ENCODE measurements at places on chromosomes 5 and 9.

DNA sequence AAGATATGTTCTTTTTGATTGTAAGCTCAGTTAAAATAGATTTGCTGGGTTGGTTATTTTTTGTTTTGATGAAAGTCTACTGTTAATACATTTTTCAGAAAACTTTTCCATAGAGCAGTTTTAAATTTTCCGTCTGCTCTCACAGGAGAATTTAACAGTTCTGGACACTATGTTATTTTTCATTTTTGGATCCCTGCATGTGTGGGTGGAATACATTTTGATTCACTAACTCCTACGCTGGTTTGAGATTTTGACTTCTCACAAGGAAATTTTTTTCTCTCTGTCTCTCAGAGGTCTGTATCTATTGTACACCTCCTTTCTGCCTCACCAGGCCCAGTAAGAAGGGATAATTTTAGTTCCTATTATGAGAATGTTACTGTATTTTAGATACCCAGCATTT is 502.4 kb downstream of the CDH10 start:
- no peak for DNase-seq

GRCh38 chr9:19698960-19699359 is 89.9 kb downstream of the SLC24A2 start:
- no peak for DNase-seq

DNA sequence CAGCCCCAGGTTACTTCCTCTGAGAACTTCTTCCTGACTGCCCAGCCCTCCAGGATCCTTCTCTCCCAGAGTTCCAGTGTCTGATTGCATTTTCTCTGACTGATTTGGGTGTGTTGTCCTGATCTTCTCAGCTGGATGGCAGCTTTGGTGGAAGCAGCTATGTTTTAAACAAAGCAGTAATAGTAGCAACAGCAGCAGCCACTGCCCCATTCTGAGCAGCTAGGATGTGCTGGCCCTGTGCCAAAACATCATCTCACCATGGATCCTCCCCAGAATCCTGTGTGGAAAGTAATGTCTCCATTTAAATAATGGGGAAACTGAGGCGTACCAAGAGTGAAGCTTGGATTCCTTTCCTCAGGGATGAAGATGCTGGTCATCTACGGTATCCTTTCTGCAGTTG is 46.4 kb upstream of the PSD2 start:
- DNase-seq = no peak

DNA sequence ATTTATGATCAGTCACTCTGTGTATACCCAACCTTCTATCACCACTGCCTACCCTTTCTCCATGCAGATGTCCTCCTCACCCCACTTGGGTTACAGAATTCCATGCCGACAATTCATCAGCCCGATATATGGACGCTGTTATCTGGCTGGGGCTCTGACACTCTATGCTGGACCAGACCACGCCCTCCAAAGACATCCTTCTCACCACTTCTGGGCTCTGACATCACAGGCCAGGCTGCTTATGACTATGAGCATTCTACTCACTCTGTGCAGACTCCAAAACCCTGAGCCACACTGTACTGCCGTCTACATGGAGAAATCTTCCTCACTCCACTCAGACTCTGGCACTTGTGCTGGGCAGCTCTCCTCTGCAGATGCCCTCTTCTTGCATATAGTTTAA is 7.6 kb upstream of the AK3 start:
- no peak for DNase-seq

DNA sequence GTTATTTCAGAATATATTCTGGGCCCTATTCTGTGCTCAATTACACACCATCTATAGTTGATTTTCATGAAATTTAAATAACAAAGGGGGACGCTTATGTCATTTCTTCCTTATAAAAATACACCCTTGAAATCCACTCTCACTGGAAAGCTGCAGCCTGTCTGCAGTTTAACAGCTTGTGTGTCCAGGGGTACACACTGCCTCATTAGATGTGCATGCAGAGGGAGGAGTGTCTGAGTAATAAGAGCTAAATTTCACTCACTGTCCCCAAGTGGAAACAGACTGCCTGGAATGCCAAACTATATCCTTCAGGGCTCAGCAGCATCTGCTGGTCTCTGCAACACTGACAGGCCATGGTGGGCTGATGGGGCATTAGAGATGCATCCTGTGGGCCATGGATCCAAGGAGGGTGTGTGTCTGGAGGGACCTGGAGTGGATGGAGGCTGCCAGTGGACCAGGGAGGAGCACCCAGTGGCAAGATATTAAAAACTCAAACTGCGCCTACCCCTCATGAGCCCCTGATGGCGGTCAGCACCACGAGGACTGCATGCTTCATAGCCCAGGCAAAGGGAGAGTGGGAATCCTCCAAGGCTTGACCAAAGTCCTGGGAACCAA is 15.8 kb upstream of the TIFAB start:
- no peak for DNase-seq

- no peak for DNase-seq
These were observed 512.9 kb upstream of the KLF4 start for GRCh38 chr9:108002371-108002956.

DNA sequence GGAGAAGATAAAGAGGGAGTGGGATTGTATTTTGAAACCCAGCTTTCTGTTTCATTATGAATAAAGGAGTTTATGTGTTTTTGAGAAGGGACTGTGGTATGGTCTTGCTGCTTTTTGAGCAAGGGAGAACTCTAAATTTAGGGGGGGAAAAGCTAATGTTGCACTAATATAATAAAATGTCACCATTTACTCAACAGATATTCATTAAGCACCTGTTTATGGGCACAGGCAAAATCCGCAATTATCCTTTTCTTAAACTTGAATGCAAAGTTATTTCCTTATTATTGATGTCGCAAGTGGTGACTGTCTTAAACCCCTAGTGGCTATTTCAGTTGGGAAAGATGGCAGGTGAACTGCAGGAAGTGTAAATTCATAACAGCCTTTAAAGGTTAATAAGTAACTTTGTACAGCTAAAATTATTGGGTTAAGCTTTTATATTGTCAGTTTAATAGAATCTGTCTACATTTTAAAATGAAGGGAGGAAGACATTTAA is 1.5 kb downstream of the CDC42SE2 start:
- DNase-seq = no peak

DNA sequence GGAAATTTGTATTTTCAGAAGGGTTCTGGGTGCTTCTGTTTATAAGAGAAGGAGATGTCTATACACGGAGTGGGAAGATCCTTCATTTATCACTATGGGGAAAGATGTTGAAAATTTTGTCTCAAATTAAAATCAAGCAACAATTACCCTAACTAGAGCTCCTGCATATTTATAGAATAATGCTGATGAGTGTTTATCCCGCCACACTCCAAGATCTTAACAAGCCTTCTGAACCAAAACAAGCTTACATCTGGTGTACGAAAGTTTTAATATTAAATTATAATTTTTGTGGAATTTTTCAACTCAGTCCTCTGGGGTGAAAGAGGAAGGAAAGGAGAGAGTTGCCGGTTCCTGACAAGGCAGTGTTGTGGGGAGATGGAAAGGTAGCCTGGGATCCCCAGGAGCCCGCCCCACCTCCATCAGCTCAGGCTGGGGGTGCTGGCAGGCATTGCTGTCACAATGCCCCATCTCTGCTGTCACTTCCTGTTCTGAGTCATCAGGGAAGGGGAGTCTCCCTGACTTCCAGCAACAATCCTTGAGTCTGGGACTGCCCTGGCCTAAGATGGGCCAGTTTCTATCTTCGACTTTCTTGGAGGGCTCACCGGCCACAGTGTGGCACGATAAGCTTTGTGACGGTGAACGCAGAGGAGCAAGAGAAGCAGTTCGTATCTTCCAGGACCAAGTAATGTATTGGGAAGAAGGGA is 64.5 kb downstream of the ERAP1 start:
- no peak for DNase-seq

DNA sequence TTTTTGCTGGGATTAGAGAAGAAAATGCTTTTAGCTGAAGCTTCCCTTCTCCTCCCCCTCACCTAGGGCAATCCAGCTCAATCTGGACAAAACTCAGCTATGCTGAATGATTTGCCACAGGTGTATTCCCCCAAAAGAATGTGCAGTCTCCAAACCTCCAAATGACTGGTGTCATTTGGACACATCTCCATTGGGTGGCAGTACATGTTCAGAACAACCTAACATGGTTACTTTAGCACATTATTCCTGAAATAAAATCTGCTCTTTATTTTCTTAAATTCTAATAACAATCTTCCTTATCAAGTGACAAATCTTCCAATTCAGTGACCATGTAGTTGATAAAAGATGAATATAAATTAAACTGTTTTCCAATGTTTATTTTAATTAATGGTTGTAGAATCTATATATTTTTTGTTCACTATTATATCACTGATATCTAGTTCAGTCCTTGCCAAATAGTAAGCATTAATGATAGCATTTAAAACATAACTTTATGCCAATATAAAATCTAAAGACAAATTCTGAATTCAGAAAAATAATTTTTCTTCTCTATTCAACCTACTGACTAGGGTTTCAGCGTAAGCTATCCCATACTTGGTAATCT is 61.3 kb upstream of the MOCS2 start:
- no peak for DNase-seq

GRCh38 chr5:82873452-82873851 is 203.7 kb downstream of the TMEM167A start:
- DNase-seq = no peak

GRCh38 chr9:87141124-87141523 is 193.8 kb upstream of the GAS1 start:
- no peak for DNase-seq

- DNase-seq = no peak
These were observed 62.8 kb downstream of the GABRB2 start for GRCh38 chr5:161483721-161484120.

GRCh38 chr5:166979307-166979895 is 1312.0 kb upstream of the WWC1 start:
- no peak for DNase-seq

GRCh38 chr5:82111191-82111590 is 139.4 kb downstream of the ATG10 start:
- DNase-seq = no peak

DNA sequence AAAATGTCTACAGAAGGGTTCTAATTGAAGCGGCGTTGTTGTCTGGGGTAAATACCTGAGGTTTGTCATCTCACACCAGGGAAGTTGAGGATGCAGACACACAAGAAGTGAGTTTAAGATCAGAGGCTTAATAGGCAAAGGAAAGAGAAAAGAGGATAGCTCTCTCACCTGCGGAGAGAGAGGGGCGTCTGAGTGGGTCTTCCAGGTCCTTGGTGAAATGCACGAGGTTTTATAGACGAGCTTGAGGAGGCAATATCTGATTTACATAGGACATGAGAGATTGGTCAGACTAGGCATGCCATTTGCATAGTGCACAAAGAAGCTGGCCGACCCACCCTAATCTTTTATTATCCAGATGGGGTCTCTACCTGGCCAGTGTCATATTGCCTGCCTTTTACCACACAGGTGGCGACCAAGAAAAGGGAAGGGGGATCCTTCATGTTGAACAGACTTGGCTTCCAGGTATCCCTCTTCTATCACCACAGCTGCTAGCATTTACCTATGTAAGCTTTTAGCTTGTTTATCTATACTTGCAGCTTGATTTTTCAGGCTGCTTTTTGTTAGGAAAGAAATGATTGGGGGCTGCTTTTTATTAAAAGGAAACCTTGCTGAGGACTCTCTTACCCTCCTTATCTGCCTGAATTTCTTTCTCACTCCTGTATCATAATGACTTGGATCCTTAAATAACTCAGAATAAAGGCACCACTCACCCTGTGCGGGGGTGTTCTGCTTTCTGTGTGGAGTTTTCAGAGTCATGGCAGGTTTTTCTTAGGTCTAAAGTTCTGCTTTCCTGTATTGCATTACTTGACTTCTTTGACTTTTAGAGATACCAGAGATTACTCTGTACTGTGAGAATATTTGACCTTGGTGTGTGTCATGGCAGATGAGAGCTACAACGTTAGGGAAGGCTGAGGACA is 9.4 kb upstream of the GLT6D1 start:
- DNase-seq = no peak

- DNase-seq = no peak
These were observed 213.5 kb downstream of the GLIS3 start for GRCh38 chr9:4086119-4087090.

DNA sequence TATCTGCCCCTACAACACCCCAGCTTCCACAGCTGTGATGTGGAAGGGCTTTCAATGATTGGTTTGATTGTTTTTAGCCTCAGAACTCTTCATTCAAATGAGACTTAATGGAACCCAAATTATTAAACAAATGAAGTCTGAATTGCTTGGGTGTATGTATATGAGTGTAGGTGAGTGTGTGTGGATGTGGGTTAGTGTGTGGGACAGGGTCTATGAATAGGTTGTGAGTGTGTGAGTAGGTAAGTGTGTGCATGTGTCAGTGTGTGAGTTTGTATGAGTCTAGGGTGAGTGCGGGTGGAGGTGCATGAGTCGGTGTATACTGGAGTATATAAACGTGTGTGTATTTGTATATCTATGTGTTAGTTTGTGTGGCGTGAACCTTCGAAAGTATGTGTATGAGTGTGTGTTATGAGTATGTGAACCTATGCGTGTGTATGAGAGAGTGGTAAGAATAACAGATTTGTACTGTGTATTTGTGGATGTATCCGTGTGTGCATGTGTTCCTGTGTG is 26.9 kb downstream of the COL15A1 start:
- no peak for DNase-seq

DNA sequence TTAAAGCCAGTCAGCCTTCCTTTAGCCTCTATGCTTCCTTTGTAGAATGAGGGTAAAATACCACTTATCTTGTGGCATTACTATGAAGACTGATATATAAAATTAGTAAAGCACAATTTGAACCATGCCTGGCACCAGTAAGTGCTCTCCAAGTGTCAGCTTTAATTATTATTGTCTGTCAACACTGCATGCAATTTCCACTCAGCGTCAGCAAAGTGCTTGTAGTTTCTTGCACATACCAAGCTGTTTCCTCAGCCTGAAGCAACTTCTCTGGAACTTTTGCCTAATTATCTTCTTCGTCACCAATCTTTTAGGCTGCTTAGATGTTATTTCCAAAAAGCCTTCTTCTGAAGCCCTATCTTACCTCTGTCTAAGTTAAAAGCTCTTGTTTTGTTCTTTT is 177.3 kb downstream of the CDC42SE2 start:
- DNase-seq = no peak

All from mesothelial cell of epicardium (in vitro differentiated cells).